Central memory CD8-positive, alpha-beta T cell (primary cell): ENCODE measurements at places on chromosomes 5 and 9.
A peak's percentile ranks its signal among the peaks of the same experiment; 100 is the strongest.

GRCh38 chr5:143481697-143482531 is 78.4 kb upstream of the NR3C1 start:
- DNase-seq: no peak

DNA sequence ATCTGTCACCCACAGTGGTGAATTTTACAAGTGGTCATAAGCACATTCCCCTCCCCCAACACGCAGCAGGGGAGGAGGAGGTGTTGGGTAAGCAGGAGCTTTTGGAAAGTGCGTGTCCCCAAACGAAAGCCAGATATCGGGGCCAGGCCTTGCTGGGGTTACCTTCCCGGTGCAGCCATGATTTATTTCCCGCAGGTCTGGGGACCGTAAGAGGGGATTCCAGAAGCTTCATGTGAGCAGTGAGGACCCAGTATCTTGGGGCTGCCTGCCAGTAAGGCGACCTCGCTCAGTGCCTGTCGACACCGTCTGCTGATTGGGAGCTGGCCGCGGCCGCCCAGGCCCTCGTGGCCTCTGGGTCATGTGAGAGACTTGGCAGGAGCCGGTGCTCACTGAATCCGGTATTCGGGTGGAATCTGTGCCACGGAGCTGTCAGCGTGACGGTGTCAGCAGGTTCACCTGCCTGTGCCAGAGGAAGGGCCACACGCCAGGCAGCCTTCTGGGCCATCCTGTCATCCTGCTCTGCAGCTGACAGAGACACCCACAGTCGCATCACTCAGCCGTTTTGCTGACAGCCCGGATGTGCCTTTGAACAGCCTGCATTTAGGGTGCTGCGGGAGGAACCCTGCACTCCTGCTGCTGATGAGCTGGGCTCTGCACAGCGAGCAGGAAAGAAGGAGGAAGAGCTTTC is 37.3 kb downstream of the SEC61B start:
- DNase-seq: peak; percentile 15

GRCh38 chr5:98735806-98736507 is 37.5 kb upstream of the RGMB start:
- DNase-seq: no peak

GRCh38 chr5:126067404-126067803 is 355.8 kb upstream of the GRAMD2B start:
- DNase-seq: no peak

- no peak for DNase-seq
Measured at GRCh38 chr9:98168941-98169488, 23.4 kb downstream of the CORO2A start.

GRCh38 chr5:66207800-66208561 is 63.9 kb downstream of the SREK1 start:
- DNase-seq: no peak

GRCh38 chr9:91532325-91532724 is 108.7 kb upstream of the NFIL3 start:
- no peak for DNase-seq

GRCh38 chr5:145791866-145792265 is 43.3 kb downstream of the PRELID2 start:
- no peak for DNase-seq
